ENCODE measurements at places on chromosomes 11 and 22. TPM values are rescaled to one million over a fixed set of nuclear protein-coding genes. Genes with fewer than 3 reads are reported as not detected.

- DNase-seq: no peak
These were observed 112.0 kb downstream of the SGSM3 start for GRCh38 chr22:40482391-40482790.

DNA sequence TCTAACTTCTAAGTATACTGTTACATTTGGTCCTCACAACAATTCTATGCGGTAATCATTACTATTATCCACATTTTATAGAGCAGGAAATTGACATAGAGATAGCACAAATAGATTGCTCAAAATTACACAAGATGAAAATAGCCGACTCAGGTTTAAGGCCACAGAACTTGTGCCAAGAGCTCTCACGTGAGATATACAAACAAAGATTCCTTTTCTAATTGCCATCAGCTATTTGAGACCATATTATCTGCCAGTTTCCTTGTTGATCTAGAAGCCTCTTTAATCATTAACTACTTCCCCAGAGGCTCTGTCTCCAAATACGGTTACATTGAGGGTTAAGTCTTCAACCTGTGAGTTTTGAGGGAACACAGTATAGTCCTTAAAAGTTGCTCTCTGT is 61.0 kb upstream of the GLYATL1B start:
- peak; percentile 41 for DNase-seq

GRCh38 chr11:10395166-10395897 is 59.7 kb upstream of the AMPD3 start:
- no peak for DNase-seq

GRCh38 chr11:5968394-5968793 is at the start of gene OR56A5:
OR56A5 (minus strand) TSS chr11:5968494; CDS start chr11:5968494, 0 bp downstream.
- no peak for DNase-seq

- DNase-seq: peak; percentile 69
These were observed 5.7 kb upstream of the SULT4A1 start for GRCh38 chr22:43867839-43868635.

DNA sequence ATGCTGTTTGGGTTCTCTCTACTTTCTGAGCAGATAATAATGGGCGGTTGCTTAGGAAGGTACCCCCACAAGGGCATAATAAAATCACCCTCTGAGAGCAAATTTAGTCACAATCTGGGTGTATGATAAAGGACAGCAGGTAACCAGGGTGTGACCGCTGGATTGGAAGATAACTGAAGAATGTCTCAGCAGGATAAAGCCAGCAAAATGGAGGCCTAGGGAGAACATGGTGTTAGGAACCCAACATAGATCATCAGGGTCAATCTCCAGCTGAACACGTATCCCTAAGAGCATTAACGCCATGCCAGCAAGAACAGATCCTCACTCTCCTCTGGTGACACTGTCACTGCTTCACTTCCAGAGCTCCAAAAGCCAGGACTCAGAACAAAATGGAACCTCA is 64.5 kb upstream of the SCUBE2 start:
- DNase-seq: no peak

DNA sequence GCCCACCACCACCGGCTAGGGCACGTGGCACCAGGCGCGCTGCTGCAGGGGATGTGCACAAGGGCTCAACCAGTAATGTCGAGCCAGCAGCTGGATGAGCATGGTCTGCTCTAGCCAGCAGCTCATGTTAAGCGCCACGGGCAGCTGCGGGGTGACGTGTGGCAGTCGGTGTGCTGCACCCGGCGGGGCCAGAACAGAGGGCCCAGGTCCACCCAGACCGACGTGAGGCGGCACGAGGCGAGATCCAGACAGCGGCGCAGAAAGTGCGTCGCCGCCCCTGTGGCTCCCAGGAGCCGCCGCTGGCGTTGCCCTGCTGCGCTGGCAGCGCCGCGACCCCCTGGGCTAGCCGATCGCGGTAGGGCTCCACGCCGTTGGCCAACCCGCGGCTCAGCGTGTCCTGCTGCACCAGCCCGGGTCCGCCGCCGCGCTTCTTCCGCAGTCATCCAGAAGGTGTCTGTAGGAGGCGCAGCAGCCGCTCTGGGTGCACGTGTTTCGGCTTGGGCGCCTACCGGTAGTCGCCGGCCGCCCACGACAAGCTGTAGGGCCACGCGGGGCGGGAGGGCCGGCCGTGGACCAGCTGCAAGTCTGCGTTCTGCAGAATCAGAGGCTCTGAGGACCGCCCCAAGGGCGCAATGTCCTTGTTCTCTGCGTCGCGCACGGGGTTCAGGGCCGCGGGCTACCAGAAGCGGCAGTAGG is 4.6 kb upstream of the GALR3 start:
- peak; percentile 65 for DNase-seq

DNA sequence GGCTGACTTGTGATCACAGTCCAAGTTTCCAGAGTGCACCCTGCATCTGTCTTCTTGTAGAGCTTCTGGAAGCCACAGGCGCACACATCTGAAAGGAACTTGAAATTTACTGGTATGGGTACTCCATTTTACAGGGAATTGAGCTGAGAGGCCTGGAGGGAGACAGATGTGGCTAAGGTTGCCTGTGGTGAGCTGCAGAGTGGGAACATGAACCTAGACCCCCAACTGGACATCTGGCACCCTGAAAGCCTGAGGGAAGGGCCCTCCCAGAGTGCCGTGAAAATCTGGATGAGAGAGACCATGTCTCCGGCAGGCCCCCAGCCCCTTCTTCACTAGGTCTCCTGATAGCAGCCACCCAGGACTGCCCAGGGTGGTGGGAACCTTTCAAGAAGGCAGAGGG is 22.6 kb upstream of the SOX10 start:
- DNase-seq: no peak

- no peak for DNase-seq
These were observed 37.4 kb downstream of the PRR5L start for GRCh38 chr11:36333468-36333867.

GRCh38 chr11:12867531-12867930 is 141.6 kb upstream of the RASSF10 start:
- no peak for DNase-seq

DNA sequence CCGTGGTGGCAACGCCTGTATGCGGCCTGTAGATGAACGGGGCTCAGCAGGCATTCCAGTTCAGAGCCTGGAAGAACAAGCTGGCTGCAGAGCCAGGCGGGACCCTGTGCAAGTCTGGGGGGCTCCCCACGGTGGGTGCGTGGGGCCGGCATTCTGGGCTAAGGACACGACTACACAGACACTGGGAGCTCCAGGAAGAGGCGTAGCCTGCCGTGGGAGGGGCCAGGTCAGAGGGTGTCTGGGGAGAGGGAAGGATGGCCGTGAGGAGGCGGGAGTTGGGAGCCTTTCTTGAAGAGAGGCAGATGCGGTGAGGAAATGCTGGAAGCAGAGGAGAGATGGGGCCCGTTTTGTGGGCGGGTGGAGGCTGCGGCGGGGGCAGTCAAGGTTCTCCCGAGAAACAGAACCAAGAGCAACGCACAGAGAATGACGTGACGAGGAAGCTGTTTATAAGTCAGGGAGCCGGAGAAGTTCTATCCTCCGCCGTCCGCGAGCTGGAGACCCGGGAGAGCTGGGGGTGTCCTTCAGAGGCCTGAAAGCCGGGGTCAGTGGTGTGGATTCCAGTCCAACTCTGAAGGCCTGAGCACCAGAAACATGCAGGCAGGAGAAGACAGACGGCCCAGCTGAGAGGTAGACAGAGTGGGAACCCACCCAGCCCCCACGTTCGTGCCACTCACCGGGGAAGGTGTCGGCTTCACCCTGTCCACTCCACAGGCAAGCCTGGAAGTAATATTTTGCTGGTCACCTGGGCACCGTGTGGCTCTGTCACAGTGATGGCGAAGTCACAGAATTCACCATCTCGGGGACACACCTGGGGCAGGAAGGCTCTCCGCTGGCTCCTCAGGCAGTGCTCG is 529.6 kb downstream of the BRD1 start:
- peak; percentile 20 for DNase-seq

- DNase-seq: no peak
These were observed 3.4 kb downstream of the CDON start for GRCh38 chr11:126059238-126059781.

- no peak for DNase-seq
These were observed 194.5 kb downstream of the SNX19 start for GRCh38 chr11:130721736-130722135.

DNA sequence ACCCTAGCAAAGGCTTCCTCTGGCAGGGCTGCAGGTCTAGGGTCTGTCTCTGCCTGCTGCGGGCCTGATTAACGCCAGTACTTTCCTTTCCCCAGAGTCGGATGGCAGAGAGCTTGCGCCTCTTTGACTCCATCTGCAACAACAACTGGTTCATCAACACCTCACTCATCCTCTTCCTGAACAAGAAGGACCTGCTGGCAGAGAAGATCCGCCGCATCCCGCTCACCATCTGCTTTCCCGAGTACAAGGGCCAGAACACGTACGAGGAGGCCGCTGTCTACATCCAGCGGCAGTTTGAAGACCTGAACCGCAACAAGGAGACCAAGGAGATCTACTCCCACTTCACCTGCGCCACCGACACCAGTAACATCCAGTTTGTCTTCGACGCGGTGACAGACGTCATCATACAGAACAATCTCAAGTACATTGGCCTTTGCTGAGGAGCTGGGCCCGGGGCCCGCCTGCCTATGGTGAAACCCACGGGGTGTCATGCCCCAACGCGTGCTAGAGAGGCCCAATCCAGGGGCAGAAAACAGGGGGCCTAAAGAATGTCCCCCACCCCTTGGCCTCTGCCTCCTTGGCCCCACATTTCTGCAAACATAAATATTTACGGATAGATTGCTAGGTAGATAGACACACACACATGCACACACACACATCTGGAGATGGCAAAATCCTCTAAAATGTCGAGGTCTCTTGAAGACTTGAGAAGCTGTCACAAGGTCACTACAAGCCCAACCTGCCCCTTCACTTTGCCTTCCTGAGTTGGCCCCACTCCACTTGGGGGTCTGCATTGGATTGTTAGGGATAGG is 18.6 kb downstream of the RSPH14 start:
- no peak for DNase-seq

DNA sequence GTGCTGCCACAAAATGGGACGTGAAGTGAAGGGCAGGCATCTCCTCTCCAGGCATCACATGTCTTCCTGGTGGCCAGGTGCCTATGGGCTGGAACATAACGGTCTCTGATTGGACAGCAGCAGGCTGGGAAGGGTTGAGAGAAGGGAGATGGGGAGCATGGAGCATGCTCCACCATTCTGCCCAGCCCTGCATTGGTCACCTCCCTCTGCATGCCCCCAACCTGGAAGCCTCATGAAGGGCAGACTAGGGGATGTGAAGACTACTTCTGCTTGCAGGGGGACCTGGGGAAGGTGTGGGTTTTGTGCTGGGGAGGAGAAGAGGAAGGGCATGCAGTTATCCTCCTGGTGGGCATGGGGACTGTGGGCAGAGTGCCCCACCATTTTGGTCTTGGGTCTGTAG is 782.2 kb downstream of the TBC1D22A start:
- DNase-seq: no peak

DNA sequence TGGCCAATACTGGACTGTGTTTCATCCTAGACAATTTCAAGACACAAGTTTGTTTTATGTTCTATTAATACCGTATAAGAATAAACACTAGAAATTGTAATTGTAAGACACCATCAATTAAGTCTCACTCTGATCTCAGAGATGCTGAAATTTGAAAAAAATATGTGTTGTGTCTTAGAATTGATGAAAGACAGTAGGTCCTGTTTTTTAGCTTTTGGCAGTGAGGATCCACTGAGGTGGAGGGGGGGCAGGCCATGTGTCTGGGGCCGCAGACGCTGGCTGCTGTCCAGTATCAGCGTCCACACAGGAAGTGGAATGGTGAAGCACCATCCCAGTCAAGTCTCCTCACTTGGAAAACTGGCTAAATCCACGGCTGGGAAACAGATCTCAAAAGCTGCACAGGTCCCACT is 22.5 kb upstream of the ALG8 start:
- peak; percentile 18 for DNase-seq

- no peak for DNase-seq
These were observed 428.8 kb downstream of the DYNC2H1 start for GRCh38 chr11:103537904-103538502.

- no peak for DNase-seq
These were observed 75.3 kb downstream of the C22orf31 start for GRCh38 chr22:28986366-28986765.

GRCh38 chr11:340539-341512 is 20.2 kb upstream of the IFITM3 start:
- no peak for DNase-seq

DNA sequence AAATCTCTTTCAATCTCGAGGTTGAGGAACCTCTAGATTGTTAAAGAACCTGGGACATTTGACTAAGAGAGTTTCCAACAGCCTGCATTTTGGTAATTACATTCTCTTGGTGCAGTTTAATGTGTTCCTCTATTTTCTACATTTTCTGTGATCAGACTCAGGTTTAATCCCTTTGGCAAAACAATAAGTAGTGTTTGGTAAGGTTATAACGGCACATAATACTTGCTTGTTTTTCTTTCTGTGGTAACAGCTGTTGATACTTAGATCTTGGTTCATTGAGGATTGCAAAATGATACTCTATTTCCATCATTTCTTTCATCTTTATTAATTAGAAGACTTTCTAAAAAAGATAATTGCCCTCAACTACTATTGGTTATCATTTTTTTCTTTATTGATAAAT is 271.3 kb downstream of the SBF2 start:
- DNase-seq: no peak

DNA sequence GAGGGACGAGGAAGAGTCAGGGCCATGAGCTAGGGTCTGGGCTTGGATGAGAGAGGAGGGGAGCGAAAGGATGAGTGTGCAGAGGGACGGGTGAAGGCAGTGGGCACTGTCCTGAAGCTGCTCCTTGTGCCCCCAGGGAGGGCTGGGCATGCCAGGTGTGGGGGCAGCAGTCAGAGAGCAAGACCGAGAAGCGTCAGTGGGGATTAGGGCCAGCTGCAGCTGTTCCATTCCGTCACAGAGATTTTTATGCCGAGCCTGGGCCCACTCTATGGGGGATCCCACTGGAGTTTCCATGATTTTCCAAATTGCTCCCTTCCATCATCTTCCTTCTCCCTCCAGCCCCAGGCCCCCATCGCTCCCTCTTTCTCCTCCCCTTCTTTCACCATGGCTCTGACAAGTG is 93.2 kb downstream of the NECTIN1 start:
- no peak for DNase-seq

DNA sequence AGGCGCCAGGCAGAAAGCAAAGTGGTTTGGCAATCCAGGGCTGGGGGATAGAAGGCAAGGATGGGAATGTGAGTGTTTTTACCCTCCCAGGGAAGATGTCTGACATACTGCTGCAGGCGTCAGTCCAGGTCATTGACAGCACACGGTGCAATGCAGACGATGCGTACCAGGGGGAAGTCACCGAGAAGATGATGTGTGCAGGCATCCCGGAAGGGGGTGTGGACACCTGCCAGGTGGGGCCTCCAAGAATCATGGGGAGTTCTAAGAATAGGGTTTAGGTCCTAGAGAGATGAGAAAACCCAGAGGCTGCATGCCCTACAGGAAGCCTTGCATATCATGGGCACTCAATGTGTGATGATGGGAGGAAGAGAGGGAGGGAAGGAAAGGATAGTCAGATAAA is 28.3 kb upstream of the SMIM35 start:
- no peak for DNase-seq

- DNase-seq: no peak
These were observed 115.6 kb upstream of the PDGFD start for GRCh38 chr11:104279587-104279986.

- DNase-seq: no peak
These were observed 55.7 kb upstream of the SORL1-AS1 start for GRCh38 chr11:121508449-121508848.

Gene RIC3
- total RNA-seq: 1.4 TPM

Gene PRCP
- 27.4 TPM for total RNA-seq

Gene SLC25A18
- total RNA-seq: not detected

Gene OR8A1
- total RNA-seq: not detected

Gene DGCR6
- 2.3 TPM for total RNA-seq

Gene UPK2
- not detected for total RNA-seq

Gene SCUBE2
- total RNA-seq: 8.3 TPM
